ENCODE measurements at places on chromosomes 6 and 20.

GRCh38 chr6:80535914-80536565 is 429.6 kb downstream of the BCKDHB start:
- H3K4me1 ChIP-seq, result no peaks in the 10 kb centered on the region
- H3K36me3 ChIP-seq, result no peaks in the 10 kb centered on the region
- DNase-seq, result no peak
- H3K27ac ChIP-seq, result no peak overlapping the region
- no peaks in the 10 kb centered on the region for H3K27me3 ChIP-seq
- no peak overlapping the region for H3K4me3 ChIP-seq

GRCh38 chr6:83292900-83293843 is 100.0 kb downstream of the RWDD2A start:
- no peaks in the 10 kb centered on the region for H3K36me3 ChIP-seq
- no peak overlapping the region for H3K27ac ChIP-seq

- peaks cover 2% of the 10 kb centered on the region for H3K4me1 ChIP-seq
- H3K4me3 ChIP-seq, result no peak overlapping the region
- DNase-seq, result no peak
- H3K27ac ChIP-seq, result no peak overlapping the region
These were observed 108.5 kb downstream of the MAN1A1 start for GRCh38 chr6:119241111-119241465.

DNA sequence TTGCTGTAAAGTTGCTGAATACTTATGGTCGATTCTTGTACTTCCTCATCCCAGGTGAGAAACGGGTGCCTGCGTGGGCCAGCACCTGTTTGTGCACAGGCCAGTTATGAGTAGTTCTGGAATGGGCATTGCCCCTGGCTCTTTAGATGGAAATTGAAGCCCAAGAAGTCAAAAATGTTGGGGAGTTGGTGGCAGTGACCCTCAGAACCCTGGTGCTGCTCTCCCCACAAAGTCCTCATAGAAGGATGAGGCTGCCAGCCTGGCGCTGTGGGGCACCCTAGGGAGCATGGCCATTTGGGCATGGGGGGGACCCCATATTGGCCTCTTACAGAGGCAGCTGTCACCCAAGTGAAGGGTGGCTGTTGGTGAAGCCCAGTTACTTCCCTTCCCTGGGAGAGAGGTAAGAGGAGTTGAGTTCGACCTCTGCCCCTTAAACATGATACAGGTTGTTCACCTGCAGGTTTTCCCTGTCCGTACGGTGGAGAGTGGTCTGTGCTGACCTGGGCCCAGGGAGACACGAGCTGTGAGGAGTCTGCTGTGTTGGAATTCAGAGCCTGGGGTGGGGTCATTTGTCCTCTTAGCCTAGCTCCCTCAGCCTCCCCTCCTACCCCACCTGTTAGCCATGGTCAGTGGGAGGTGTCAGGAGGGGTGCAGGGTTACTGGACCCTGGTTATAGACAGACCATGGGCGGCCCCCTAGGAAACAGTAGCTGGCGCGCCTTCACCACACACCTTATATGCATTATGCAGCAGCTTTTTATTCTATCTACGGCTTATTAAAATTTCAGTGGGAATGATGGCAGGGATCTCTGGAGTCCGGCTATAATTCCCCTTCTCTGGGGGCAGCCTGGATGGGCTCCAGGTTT is 4.9 kb downstream of the HMGA1 start:
- DNase-seq, result no peak
- peaks cover 27% of the 10 kb centered on the region for H3K4me1 ChIP-seq
- H3K36me3 ChIP-seq, result peaks cover 13% of the 10 kb centered on the region

- H3K27me3 ChIP-seq, result no peaks in the 10 kb centered on the region
- H3K27ac ChIP-seq, result no peak overlapping the region
- no peak overlapping the region for H3K4me3 ChIP-seq
These were observed 347.7 kb downstream of the BCKDHB start for GRCh38 chr6:80454197-80454596.

DNA sequence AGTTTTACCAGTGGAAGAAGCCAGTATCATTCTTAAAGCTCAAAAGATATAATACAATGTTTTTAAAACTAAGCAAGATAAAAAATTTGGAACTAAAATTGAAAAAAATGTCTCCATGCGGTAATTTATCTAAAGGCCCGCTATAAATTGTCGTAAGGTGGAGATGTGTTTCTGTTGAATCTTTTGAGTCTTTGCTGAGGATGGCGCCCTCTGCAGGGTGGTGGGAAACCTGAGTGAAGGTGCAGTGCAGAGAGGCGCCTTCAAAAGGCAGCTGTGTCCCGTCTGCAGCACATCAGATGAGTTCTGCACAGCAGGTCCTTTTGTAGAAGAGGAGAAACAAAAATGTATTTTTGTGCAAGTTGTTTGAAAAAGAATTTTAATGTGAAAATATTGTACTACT is 29.4 kb upstream of the KIF25 start:
- H3K4me3 ChIP-seq, result no peak overlapping the region
- H3K36me3 ChIP-seq, result peaks cover 38% of the 10 kb centered on the region
- H3K27me3 ChIP-seq, result no peaks in the 10 kb centered on the region
- H3K27ac ChIP-seq, result no peak overlapping the region

DNA sequence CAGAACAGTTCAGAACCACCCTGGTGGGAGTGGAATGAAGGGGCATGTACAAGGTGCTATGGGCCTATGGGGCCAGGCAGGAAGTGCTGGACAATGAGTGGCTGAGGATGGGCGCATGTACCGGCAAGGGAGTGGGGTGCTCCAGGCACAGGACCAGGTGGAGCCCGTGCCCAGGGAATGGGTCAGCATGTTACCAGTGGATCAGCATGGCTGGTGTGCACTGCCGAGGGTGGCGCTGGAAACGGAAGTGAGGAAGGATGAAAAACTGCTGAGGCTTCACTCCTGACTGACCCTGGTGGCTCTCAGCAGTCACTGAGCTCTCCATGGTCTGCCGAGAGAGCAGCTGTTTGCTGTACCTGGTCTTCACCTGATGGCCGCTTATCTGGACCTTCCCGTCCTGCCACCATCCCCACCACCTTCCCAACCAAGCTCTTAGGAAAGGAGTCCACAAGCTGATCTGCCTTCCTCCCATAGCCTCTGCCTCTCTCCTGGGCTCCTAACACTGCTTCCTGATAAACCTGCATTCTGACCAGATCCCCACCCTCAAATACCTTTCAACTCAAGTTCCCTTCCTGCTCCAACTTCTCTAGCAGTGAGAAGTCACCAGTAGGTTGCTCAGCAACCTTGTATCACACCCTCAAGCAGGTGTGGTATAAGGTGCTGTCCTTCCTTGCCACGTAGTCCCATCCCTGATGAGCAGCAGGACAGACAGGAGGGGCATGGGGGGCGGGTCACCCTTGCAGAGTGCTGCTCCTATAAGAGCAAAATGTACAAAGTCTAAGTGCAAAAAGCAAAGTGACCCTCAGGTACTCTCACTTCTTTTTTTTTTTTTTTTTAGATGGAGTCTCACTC is 7.1 kb downstream of the UQCC2 start:
- no peak overlapping the region for H3K4me3 ChIP-seq
- peaks cover 25% of the 10 kb centered on the region for H3K4me1 ChIP-seq
- H3K36me3 ChIP-seq, result peaks cover 14% of the 10 kb centered on the region
- no peak for DNase-seq
- H3K27ac ChIP-seq, result no peak overlapping the region
- H3K27me3 ChIP-seq, result no peaks in the 10 kb centered on the region

DNA sequence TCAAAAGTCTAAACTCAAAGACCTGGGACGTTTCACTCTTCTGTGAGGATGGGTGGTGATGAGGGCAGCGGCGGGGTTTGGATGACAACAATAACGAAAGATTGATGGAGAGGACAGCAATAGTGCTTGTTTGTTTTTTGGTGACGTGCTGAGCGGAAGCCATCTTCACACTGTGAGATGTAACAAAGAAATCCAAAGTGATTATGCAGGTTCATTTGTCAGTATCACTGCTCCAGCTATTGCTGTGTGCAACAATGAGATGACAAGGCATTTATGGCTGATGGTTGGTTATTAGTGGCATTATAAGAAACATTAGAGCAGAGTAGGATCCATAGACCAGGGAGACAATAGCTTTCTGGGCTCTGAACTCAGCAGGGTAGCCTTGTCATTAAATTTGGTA is 306.7 kb downstream of the RNF144B start:
- no peaks in the 10 kb centered on the region for H3K4me1 ChIP-seq
- no peak for DNase-seq
- no peaks in the 10 kb centered on the region for H3K36me3 ChIP-seq
- no peak overlapping the region for H3K27ac ChIP-seq

GRCh38 chr20:2162823-2163166 is 61.2 kb downstream of the STK35 start:
- H3K36me3 ChIP-seq, result no peaks in the 10 kb centered on the region
- H3K4me1 ChIP-seq, result no peaks in the 10 kb centered on the region
- no peak overlapping the region for H3K27ac ChIP-seq
- DNase-seq, result no peak
- H3K27me3 ChIP-seq, result peaks cover 7% of the 10 kb centered on the region

DNA sequence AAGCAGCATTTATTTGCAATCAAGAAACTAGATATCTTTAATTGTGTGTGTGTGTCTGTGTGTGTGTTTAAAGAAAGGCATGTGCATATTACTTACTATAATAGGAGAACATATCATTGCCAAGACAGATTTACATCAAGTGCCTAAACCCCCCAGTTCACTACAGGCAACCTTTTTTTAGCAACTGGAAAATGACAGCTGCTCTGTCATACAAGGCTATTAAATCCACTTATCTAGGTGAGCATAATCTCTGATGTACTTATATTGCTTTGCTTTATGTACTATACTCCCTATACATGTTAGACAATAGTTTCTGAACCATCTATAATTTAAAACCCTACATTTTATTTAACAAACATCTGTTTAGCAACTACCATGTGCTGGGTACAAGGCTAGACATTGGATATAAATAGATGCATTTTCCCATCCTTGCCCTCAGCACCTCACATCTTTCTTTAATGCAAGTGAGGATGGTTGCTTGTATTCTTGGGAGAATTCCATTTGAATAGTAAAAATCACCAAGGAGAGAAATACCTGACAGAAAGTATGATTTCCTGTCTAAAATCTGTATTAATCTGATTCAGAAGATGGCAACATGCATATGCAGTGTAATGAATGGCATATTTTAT is 398.3 kb downstream of the LAMA2 start:
- H3K27ac ChIP-seq, result no peak overlapping the region
- DNase-seq, result no peak
- H3K4me1 ChIP-seq, result no peaks in the 10 kb centered on the region
- no peaks in the 10 kb centered on the region for H3K36me3 ChIP-seq
- peaks cover 8% of the 10 kb centered on the region for H3K27me3 ChIP-seq

DNA sequence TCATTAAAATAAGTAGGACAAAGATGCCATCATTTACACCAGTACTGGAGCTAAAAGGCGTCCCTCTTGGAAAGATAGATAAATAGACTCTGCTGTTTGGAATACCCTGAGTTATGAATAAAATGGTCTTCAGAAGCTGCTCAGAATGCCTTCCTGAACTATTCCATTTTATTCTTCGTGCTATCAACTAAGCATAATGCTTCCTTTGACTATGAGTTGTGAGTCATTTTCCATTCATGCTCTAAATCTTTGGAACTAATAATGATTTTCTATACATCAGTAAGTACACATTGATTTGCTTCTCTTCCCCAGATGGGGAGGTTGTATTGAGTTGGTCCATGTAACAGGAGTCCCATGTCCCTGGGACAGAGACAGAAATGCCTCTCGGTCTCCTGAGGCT is 98.3 kb upstream of the PDE7B start:
- no peaks in the 10 kb centered on the region for H3K36me3 ChIP-seq
- no peaks in the 10 kb centered on the region for H3K4me1 ChIP-seq
- H3K27me3 ChIP-seq, result peaks cover 1% of the 10 kb centered on the region
- H3K4me3 ChIP-seq, result no peak overlapping the region
- DNase-seq, result no peak
- H3K27ac ChIP-seq, result no peak overlapping the region

DNA sequence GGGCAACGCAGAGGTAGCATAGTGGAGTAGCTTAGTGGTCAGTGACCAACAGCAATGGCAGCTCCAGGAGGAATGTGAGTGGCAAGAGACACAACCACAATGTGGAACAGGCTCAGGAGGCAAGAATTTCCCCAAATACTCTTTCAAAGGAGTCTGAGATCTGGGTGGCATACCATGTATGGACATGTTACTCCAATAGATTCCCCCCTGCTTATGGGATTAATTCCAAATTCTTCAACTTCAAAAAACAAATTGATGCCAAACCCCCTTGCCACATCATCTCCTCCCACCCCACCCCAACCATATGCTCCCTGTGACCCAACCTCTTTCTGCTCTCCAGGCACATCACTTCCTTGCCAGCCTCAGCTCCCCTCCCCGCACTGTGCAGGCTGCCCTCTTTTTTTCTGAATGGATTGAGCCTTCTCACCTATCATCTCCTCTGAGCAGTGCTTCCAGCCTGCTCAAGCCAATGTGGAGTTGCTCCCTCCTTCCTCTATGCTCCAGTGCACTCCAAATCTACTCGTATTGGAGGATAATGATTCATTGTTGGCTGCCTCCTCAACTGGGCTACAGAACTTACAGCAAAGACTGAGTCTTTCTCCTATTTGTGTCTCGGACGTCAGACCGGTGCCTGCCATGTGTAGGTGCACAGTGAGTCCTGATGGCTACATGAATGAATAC is 93.0 kb upstream of the CEP85L start:
- H3K27me3 ChIP-seq, result peaks cover 3% of the 10 kb centered on the region
- no peaks in the 10 kb centered on the region for H3K36me3 ChIP-seq
- no peak for DNase-seq
- H3K4me3 ChIP-seq, result no peak overlapping the region

DNA sequence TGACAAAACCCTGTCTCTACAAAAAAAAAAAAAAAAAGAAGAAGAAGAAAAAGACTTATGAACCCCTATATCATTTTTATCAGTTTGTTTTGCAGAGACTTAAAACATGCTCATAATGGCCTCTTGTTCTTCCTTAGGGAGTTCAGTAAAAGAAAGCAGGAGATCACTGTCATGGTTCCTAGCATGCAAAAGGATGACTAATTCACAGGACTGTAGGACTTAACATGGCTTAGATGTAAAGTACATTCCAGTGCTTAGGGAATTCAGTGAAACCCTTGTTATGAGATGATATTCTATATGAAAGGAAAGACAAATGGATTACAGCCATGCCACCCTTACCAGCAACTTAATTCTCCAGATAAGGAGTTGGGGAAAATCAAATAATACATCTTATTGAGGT is 29.5 kb downstream of the EEF1A1 start:
- H3K27me3 ChIP-seq, result no peaks in the 10 kb centered on the region
- H3K4me3 ChIP-seq, result no peak overlapping the region
- no peak for DNase-seq
- H3K4me1 ChIP-seq, result no peaks in the 10 kb centered on the region
- H3K27ac ChIP-seq, result peak overlapping the region; percentile 60
- peaks cover 30% of the 10 kb centered on the region for H3K36me3 ChIP-seq
